ENCODE measurements at places on chromosomes 12 and 14.

DNA sequence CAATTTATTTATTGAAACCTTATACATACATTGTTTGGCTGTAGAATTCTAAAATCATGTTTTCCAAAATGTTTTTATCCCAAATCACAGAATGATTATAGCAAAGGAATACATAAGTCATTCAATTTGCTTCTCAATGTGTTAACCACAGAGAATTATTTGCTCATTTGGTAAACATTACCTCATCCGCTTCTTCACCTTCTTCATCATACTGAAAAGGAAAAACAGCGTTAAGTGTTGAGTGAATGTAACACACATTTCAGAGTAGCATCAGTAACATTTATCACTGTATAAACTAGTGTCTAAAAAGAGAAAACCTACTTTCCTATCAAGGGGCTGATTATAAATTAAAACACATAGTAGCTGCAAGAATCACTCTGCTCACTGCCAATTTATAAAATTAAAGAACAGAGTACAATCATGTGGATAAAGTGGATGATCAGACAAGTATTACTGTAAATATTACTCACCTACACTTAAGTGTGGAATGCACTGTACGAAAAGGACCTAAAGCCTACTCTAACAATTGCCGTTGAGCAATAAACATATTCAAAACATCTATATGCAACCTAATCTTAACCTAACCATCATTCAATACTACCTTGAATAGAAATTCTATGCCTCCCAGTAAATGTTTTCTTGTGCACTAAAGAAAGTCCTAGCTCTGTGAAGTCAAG lies 18.1 kb upstream of the PHLDA1 start:
- DNase-seq = no peak

DNA sequence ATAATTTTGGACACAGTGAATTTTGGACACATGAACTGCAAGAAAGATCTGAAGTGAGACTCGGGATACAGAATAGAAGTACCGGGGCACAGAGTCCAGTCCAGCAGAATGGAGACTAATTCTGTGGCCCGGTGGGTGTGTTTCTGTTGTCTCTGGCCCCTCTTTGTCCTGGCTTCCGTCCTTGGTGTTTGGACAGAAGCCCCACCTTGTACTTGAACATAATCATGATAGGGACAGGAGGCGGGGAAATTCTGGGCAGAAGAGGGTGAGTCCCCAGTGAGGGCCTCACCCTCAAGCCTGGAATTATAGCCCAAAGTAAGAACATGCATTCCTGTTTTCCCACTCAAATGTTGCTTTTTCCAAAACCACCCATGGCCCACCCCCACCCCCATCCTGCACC lies 39.9 kb downstream of the TNFAIP2 start:
- DNase-seq = no peak

DNA sequence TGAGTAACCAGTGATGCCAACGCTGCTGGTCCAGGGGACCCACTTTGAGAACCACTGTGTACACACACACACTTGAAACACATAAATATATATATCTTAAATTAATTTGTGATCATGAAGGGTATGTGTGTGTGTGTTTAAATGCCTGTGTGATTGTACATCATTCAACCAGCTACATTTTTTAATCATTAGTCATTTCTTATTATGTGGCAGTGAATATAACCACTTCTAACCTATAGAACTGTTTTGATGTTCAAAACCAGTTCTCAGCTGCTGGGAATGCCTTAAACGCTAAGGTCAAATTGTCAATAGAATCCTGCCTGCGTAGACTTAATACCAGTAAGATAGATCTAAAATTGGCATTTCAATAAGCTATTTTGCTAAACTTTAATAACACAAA lies 330.0 kb downstream of the SYT1 start:
- DNase-seq = no peak

DNA sequence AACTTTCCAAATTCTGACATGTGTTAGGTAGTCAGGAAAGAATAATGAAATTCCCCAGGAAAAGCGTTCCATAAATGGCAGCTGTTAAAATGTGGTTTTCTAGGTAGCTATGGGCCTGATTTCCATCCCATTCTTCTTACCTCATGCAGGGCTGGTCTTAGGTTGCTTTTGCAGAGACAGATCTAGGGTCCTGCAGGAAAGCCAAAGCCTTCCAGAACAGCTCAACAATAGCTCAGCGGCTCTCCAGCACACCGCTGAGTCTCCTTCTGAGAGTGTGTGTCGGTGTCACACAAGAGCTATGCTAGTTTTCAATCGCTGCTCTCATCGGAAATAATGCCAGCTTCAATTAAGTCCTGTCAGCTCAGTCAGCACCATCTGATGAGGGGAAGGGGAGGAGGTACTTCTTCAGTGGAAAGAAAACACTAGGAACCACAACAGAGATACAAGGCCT lies 106.7 kb downstream of the TMEM30B start:
- no peak for DNase-seq

Measured in NCI-H1105 (cell line).